ENCODE measurements at places on chromosomes 16 and 17.

- DNase-seq, result no peak
Measured at GRCh38 chr17:64240741-64241347, 22.2 kb downstream of the TEX2 start.

GRCh38 chr16:50396761-50397535 is 28.2 kb upstream of the BRD7 start:
- DNase-seq, result no peak

DNA sequence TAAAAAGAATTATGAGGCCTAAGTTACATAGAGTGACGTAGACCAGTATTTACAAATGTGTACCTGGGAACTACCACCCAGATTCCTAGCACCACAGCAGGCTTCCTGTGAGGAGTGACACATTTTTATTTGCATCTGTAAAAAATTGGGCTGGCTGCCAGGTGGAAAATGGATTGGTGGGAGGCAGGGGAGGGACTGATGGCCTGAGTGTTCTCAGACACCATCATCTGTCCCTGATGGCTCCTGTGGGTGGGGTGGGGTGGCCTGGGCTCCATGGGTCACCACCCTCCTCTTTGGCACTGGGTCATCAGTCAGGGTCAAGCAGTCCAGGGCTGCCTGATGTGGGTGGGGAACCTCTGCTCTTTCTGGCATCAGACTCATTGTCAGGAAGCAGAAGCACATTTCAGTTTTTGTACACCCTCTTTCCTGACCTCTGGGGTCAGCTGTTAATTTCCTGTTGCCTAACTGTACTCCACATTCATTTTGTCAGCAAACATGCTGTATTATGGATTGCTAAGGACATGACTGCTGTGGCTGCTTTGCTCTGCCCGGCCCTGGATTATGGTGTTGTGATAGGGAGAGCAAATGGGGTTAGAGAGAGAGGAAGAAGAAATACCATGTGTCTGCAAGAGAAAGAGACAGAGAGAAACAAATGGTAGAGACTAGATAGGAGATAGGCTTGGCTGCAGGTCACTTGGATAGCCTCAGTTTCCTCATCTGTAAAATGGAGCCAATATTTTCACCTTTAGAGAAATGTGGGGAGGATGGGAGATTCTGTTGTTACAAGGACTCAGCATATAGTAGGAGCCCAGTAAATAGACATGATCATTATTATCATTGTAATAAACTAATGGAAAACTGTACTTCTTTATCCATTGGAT is 11.6 kb upstream of the MFAP4 start:
- DNase-seq, result no peak

GRCh38 chr17:66786107-66786506 is 48.8 kb upstream of the CACNG5 start:
- no peak for DNase-seq

DNA sequence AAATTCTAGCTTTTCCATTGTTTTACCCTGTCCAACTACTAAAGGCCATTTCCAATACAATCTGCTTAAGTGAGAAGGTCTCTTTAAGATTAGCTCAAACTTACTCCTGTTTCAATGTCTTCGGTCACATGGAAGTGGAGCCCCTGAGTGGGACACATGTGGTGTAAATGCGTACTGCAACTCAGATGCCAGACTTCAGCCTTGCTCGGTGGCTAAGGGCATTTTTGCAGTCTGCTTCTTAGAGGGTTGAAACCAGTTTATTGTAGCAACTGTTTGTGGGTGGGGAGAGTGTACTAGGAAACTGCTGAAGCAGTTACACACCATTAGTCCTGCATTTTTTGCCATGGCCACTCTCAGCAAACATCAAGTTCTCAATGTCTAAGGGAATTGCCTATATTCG is 140.6 kb downstream of the PARN start:
- no peak for DNase-seq

DNA sequence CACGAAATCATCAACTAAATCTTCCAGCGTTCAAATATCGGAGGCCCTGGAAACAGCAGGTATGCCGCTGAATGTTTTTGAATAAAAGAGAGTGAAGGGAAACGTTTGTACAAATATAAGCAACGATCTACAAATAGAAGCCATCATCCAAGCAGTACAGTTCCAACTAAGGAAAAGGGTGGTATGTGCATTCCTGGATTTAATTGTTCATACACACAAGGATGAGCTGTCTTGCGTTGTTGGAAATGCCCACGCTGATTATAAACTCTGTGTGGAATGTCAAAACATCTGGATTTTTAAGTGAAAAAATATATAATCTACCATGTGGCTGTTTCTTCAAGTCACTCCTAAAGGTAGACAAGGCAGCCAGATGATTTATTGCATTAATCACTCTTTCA is 191.8 kb upstream of the HSBP1 start:
- DNase-seq, result no peak

DNA sequence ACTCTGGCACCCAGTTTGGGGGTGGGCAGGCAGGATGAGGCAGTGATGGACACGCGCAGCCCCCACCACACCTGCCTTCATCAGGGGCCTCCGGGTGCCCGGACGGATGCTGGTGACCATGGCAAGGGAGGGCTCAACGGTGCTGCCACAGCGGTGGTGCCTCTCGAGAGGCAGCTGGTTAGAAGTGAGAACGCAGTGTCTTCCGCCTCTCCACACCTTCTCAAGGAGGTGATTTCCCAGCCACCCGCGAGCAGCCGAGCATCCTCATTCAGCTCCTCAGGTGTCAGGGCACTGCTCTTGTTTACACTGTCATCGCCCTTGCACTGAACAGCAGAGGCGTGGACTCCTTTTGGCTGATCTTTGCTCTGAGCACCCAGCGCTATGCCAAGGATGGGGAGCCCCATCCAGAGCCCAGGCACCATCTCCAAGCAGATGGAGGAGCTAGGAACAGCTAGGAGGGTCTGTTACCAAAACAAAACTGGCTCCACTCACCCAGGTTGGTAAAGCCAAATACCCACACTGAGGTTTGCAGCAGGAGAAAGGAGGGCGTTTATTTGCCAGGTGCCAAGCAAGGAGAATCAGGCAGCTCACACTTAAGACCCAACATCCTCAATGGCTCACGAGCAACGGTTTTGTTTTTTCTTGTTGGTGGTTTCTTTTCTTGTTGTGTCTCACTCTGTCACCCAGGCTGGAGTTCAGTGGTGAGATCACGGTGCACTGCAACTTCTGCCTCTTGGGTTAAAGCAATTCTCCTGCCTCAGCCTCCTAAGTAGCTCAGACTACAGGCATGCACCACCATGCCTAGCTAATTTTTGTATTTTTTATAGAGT is 174.3 kb upstream of the TNRC6C start:
- no peak for DNase-seq

GRCh38 chr16:14635395-14636165 is 2.8 kb downstream of the BFAR start:
- no peak for DNase-seq

- no peak for DNase-seq
Measured at GRCh38 chr17:80026359-80027042, 9.2 kb downstream of the TBC1D16 start.

GRCh38 chr16:55496509-55497145 is 12.2 kb upstream of the LPCAT2 start:
- DNase-seq, result no peak

- DNase-seq, result no peak
Measured at GRCh38 chr17:13702266-13702665, 100.5 kb upstream of the HS3ST3A1 start.

- no peak for DNase-seq
Measured at GRCh38 chr17:3935825-3936355, 19.6 kb upstream of the P2RX1 start.

DNA sequence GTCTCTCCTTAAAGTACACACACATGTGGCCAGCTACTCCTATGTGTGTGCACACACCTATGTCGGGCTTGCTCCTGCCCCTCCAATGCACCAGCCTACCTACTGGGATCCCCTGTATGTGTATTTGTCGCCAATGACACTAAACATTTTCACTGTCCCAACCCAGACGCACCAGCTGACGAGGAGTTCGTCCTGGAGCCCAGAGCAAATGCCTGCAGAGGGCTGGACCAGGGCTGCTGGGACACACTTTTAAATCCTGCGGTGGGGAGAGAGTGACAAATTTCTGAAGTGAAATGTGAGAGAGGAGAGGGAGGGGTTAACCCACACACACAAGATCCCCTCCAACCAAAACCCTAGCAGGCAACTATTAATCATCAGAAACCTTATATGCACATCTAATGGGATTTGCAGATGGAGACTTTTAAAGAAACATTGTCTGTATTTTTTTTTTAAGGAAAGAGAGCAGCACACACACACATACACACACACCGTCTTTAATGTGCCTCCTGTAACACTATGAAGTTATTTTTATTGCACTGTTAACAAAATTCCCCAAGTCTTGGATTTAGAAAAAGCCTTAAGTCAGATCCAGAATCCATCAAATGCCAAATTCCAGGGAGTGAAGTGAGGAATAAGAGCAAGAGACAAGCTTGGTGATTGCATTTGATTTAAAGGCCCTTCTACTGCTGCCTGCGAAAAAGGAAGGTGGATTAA is at the start of gene MEOX1:
Gene MEOX1 (minus strand): TSS at position 224 of the 714 bp plus-strand sequence. CDS start 388 bp downstream, outside the sequence.
- DNase-seq, result no peak

- no peak for DNase-seq
Measured at GRCh38 chr16:59259074-59259949, 525.2 kb upstream of the GOT2 start.

GRCh38 chr16:68776821-68777485 is 39.9 kb downstream of the CDH1 start:
- DNase-seq, result peak; percentile 32

DNA sequence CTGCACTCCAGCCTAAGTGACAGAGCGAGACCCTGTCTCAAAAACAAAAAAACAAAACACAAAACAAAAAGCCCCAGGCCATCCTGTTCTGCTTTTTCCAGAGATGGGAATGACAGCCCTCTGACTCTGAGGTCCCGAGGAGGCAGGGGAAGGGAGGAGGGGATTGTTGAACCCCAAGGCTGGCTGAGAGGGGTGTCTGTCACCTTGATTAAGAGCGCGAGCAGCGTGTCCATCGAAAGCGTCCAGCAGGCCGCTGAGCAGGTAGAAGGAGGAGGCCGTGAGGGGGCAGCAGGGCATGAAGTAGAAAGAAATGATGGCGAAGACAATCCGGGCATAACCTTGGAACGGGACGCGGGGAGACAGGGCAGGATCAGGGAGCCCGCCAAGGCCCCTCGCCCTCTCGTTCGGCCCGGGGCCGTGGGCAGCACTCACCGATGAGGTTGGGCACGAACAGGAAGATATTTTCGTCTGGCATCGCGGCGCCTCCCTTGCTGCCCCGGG is 593 bp downstream of the CDIPT start:
- DNase-seq, result no peak

DNA sequence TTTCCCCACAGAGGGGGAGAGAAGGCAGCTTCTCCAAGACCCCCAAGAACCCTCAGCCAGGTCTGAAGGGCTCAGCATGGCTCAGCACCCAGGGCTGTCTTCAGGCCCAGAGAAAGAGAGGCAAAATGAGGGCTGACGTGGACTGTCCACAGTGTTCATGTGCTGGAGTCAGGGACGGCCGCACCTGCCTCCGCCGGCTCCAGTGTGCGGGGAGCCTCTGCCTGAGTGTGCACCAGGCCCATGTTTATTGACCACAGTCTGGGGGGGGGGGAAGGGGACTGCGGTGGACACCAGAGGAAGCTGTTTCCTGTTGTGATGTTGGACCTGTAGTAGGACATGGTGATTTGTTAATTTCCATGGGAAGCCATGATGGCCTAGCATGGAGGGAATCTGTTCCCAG is 6.9 kb downstream of the MRM1 start:
- no peak for DNase-seq

GRCh38 chr17:74271901-74272561 is 2.0 kb upstream of the DNAI2 start:
- DNase-seq, result no peak

DNA sequence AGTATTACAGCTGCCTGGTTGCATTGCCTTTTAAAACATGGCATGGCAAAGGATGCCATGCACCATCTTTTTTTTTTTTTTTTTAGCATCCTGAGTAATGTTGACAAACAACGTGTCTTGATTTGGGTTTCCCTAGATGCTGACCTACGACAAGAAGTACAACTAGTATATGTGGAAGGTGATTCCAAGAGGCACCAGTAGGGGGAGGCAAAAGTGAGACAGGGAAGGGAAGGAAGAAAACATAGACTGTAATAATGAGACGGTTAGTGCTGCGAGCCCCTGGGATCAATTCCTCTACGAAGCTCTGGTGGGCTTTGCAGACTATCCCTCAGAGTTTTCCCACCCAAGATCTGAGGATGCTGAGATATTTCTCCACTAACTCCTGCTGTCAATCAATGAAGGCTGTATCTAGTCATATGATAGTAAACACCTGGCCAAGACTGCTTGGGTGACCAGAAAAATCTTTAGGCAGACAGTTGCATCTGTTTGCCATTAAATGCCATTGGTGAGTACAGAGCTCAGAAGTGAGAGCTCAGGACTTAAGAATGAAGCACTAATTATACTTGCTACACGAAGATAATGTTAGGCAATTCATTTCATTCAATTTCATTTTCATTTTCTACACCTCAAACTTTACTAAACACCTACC is 458.6 kb upstream of the GOT2 start:
- no peak for DNase-seq

DNA sequence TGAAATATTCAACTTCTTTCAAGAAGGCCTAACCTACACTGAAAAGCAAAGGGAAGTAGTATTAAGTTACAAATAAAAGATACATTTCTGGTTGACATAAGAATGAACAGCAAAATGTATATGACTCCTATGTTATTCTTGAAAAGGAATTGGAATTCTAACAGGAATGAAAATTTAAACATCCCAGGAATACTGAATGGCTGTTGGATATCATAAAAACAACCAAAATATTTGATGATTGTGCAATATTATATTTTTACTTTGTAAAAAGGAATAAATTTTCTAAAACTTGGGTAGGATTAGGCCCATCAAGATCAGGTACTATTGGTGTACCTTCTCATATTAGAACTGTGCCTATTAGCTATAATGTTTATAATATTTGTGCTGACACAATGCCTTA is 50.0 kb downstream of the CYB5B start:
- DNase-seq, result no peak

- DNase-seq, result no peak
Measured at GRCh38 chr17:9217151-9218056, 196.1 kb downstream of the NTN1 start.

All from GM19239 (cell line).